ENCODE measurements at places on chromosomes 2 and 18.

DNA sequence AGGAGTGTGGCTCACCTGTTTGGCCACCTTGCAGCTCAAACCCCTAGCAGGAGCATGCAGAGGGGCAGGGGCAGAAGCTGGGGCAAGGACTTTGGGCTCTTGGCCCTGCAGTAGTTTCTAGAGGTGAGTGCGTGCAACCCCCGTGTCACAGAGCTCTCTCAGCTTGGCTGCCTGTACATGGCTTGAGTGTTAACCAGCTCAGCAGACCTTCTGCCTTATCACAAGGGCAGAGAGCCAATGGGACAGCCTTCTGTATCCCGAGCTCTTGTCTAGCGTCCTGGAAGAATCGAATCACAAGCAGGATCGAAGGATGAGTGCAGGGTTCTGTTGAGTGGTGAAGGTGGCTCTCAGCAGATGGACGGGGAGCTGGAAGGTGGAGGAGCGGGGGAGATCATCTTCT is 120.3 kb upstream of the TMEM18 start:
- no peak for DNase-seq

- no peak for DNase-seq
These were observed 19.4 kb downstream of the PPP1R1C start for GRCh38 chr2:182004945-182005520.

DNA sequence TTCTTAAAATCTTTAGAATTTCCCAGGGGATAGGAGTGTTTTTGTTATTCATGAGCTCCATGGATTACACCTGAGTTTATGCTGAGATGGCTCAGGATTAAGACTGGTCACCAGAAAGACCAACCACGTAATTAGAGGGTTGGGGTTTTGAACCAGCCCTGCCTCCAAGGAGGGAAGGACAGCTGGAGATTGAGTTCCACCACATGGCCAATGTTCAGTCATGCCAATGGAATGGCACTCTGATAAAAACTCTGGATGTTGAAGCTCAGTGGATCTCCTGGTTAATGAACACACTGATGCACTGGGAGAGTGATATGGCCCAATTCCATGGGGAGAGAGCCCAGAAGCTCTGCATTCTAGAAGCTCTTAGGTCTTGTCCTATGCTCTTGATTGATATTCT is 38.7 kb upstream of the PTPN4 start:
- no peak for DNase-seq

DNA sequence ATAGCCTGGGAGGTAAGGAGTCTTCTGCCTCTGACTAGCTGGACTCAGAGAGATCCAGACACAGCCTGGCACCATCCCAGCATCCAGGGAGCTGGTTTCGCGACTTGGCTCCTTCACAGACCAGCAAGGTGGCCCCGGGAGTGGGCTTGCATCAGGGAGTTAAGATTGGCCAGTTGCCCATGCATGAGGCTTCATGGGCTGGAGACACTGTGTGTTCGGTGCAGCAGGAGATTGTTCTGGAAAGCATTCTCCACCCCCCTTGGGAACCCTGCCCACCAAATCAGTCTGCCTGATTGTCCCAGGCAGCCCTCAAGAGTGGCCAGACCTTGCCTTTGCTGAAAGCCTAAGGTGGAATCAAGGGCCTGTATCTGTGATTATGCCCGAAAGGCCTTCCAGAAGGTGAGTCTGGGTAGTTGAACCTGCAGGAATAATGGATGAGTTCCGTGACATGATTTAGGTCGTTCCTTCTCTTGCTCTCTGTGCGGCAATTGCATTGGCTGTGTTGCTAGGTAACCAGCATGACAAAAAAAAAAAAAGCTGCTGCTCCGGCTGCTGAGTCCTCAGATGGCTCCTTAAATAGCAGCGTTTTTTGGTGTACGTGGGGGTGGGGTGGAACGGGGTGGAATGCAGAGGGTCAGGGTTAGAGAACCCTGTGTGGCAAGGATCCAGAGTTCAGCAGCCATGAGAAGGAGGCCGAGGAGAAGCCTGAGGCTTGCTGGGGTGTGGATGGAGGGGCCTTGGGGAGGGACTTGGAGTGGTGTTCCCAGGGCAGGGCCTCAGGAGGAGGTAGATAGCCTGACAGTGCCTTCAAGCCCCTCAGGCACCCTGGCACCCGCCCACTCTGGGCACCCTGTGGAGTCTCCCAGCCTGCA is 93.0 kb upstream of the MCFD2 start:
- peak; percentile 46 for DNase-seq

- no peak for DNase-seq
These were observed 159.5 kb downstream of the L3MBTL4 start for GRCh38 chr18:6255116-6255705.

DNA sequence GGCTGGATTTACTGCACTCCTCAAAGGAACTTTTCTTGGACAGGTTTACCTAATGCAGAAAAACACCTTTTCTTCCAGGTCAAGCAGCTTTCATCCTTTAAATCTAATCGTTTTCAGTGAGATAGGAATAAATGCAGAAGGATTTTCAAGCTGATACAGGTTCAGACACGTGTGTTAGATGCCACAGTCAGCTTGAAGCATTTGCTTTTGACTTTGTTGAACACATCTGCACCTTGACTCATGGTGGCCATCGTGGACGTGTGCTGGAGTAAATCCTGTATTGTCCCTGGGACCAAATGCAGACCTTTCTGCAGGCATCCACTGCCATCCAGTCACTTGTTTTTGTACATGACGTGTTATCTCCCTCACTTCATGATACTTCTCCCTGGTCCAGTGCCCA is 61.9 kb downstream of the KLHL29 start:
- DNase-seq: no peak

GRCh38 chr2:219001577-219002394 is 8.6 kb upstream of the CRYBA2 start:
- DNase-seq: no peak

DNA sequence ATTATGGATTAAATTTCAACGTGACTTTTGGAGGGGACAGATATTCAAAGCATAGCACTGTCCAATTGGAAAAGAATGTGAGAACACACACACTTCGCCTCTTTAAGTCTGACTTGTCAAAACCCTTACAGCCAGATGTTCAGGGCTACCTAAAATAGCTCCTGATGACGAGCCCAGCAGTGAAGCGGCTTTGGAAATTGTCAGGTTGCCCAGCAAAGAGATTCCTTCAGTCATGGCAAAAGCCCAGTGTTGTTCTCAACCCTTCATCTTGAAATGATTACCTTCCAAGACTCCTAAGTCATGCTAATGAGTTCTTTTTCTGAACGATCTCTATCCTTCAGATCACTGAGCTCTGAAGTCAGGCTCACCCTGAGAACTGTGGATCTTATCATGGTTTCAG is 436.6 kb downstream of the LRATD1 start:
- DNase-seq: no peak

DNA sequence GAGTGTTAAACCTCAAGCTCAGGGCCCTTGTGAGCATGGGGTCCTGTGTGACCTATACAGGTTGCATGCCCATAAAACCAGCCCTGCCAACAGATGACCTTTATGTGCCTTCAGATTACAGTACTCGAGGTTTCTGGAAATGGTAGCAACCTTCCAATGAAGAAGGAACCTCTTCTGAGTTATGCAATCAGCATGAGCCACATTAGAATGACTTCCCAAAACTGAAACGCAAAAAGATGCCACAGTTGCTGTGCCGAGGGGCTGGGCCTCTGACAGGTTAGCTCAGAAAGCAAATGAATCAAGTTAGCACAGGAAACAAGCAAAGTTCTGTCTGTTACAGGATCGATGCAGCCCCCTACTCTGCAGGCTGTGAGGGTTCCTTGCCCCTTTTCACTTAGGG is 37.7 kb downstream of the TGFA start:
- no peak for DNase-seq

DNA sequence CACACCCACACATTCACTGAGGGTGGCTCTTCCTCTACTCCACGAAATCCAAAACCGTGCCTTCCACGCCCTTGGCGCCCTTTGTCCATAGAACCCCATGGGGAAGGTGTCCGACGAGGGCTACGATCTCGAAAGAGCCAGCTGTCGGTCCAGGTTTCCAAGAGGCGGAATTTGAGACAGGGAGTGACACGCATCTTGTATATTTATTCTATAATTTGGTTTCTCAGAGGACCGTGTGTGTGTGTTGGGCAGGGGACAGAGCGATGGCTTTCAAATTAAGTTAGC is 726 bp downstream of the C2orf69 start:
- no peak for DNase-seq

DNA sequence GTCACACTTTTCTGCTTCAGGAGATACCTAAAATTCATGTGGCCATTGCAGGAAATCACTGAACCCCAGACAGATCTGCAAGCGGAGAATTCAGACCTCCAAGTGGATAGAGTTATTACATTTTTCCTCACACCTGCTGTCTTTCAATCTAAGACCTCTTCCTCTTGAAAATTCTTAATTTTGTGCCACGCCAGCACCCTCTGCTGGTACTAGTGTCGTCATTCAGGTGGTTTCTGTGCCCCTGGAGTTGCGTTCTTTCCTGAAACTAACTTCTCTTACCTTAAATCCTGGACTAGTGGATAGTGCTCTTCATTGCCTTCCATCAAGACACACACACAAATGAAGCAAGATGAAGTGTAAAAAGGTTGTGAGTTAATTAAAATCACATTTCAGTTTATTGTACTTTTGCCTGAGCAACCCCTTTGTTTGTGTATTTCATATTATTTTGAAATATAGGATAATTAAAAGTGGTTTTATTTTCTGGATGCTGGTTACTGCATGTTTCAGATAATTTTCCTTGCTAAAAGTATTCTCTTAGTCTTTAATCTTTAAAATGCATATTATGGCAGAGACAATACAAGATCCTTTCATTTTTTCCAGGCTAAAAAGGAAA is 1.6 kb upstream of the DNER start:
- DNase-seq: peak; percentile 33

DNA sequence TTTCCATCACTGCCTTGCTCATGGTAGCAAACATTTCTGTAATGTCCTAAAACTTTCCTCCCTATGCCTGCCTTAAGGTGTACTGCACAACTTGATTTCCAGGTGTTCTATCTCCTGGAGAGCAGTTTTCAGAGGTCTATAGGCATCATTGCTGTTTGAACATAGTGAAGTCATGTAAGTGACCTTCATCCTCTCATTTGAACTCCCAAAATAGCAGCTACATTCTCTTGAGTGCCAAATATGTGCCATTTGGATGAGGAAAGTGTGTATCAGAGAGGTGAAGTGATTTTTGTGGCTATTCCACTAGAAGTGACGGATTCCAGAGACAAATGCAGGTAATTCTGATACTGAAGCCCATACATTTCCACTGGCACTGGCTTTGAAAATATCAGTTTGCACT is 3.4 kb downstream of the PPP1R1C start:
- DNase-seq: no peak

- DNase-seq: peak; percentile 95
These were observed 44.9 kb upstream of the YWHAQ start for GRCh38 chr2:9675415-9676351.

GRCh38 chr2:131132729-131133128 is 27.6 kb downstream of the PLEKHB2 start:
- no peak for DNase-seq

DNA sequence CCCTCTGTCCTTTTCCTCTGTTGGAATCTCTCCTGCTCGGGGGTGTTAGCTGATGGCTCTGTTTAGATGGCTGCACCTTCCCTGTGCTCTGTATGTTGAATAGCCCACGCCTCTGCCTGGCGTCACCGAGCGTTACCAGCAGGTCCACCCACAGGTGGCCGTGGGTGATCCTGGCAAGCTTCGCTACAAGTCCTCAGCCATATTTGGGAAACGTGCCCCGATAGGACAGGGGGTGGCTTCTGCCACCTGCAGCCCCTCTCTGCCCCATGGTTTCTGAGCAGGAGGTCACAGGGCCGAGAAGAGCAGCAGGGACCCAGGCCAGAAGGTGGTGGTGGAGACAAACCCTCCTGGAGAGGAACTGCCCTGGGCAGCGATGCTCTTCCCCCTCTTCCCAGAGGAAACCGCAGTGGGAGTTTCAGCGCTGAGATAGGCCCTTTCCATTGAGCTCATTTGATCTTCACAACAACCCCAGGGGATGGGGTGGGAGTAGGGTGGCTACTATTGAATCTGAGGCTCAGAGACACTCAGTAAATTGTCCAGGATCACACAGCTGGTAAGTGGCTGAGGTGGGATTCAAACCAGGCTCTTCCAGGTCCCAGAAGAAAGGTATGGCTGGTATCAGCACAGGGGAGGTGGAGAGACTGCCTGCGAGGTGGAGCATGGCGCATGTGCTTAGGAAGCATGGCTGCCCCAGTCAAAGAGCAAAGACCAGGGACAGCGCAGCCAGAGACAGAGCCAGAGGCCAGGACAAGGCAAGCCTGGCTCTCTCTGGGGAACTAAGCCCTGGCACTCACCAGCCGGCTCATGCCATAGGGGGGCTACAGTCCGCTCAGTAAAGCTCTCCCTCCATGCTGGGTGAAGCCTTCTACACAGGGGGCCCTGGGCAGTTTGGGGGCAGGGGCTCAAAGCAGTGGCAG is 15.0 kb downstream of the NGEF start:
- DNase-seq: no peak

GRCh38 chr2:235936493-235936892 is 231.7 kb downstream of the GBX2 start:
- no peak for DNase-seq

DNA sequence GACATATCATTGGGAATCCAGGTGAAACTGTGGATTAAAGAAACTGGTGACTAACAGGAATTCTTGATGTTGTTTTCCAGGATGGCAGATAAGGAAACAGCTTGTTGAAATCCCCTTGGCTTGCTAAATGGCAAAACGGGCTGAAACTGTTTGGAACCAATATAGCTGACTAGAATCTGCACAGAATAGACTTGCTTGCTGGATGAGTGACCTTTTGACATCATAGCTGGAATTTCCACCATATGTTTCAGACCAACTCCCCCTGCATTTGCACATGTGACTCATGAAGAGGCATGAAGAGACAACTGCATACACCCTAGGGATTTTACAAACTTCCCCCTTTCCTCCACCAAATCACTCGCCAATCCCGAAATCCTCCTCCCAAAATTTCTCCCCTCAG is 87.7 kb upstream of the LYPD1 start:
- peak; percentile 8 for DNase-seq
